ENCODE measurements at places on chromosomes 2 and 18. TPM values are rescaled to one million over a fixed set of nuclear protein-coding genes. Genes with fewer than 3 reads are reported as not detected.

GRCh38 chr2:25567406-25567805, 106.0 kb downstream of the DTNB start:
- DNase-seq: no peak

- peak; percentile 30 for DNase-seq
Measured at GRCh38 chr2:166516712-166517303, 22.8 kb upstream of the SCN7A start.

DNA sequence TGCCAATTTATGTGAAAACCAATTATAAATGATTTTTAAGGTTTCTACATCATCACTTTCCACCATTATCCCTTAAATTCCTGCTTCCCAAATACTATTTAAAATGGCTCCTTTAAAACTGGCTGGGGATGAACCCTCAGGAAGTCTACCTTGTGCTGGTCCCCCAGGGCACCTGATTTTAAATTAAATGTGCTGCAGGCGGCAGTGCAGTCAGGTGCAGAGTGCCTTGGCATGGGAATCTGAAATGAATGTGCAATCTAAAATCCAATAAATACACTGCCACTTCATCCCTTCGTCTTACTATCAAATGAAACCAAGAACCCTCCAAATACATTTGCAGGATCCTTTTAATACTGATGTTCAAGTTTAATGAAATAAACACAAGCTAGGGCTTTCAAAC, 61.8 kb downstream of the C2orf76 start:
- DNase-seq: no peak

DNA sequence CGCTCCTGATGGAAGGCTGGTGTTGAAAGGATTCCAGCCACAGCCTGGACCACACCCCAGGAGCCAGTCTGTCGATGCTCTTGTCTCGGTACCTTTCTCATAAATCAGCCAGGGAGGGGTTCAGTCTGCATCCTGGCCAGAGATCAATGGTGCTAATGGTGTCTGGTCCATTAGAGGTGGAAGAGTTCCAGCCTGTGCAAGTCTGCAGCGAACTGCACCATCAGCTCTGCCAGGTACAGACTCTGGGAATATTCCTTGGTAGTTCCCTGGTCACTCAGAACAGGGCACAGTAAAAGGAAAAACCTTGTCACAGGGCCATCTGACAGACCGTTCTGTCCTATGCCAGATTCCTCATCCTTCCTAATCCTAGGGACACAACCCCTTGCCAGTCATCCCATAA, 164.3 kb downstream of the MTCL1 start:
- no peak for DNase-seq

Gene ZNF532
- 11.3 TPM for total RNA-seq

DNA sequence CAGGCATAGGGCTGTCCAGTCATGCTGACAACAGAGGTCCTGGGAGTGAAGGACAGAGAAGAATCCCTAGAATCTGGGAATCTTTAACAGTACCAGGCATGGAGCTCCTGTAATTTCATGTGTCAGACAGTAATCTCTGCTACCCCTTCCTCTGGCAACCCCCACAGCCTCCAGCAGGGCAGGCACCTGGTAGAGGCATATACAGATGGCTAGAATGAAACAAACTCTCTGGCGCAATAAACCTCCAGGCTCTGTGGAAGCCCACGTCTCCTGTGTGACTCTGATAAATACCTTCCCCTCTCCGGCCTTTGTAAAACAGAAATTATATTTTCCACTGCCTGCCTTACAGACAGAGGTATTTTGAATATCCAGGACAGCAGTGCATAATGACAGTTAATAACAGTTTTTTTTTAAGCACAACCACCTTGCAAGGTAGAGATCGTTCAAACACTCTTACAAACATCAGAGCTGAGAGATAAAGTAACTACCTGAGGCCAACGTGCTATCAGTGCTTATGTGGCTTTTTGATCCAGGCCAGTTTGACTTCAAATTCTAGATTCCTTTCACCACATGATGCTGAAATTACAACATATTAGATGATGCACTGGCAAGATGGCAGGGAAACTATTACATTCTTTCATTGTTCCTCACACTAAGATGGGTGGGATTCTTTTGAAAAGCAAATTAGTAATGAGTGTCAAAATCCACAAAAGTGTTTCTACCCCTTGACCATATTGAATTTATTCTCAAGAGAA, 47.7 kb upstream of the TMEM247 start:
- no peak for DNase-seq

DNA sequence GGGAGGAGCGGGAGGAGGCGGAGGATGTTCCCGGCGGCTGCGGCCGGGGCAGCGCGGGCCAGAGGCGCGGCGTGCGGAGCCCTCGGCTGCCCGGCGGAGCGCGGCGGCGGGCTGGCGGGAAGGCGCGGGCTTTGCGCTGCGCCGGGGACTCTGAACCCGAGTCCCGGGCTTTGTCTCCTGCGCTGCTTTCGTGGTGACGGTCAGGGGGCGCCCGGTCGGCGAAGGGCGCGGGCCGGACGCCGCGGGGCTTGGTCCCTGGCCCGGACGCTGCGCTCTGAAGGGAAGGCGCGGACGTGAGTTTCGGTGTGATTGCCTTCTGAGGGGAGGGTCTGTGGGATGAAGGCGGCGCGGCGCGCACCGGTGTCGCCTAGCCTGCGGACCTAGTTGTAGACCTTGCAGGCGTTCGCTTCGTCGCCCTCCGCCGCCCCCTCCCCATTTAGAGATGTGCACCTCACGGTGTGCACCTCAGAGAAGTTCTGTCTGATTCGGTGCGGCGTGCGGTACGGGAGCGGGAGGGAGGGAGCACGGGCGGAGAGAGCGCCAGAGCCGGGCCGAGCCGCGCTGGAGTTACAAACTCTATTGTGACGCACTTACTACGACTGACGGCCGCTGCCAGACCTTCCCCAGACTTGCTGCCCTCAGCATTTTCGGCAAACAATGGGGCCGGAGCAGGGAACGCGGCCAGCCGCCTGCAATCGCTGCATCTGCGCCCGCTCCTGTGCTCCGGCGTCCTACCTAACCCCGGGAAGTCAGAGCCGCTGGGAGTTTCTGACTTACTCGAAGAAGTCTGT, 2.1 kb downstream of the BCL2L11 start:
- DNase-seq: peak; percentile 57

DNA sequence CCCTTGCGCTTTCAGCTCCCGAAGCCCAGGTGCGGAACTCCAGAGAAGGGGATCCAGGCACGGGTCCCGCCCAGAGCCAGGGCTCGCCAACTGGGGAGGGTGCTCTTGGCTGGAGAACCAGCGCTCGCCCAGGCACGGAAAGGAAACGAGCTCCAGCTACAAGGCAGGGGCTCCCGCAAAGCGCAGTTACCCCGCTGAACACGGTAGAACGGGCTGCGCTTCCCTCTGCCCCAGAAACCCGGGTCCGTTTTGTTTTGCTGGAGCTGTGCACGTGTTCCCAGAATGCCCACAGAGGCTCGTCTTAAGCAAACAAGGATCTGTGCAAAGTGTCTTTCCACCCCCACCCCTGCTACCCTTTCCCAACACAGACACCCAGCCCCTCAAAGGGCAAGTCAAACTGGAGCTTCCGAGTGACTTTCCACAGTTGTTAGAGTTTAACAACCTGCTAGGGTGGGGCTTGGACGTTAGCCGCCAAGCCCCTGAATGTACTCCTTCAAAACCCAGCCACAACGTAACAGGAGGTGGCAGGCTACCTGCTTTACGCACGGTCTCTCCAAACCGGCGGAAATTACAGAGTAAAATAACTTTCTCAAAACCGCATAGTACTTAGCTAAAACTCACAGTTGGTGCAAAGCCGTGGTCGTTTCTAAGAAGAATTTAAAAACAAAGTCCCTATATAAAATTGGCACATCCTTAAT, 775 bp downstream of the RNF125 start:
- peak; percentile 67 for DNase-seq

GRCh38 chr2:11043245-11043644, 112.0 kb upstream of the SLC66A3 start:
- no peak for DNase-seq

DNA sequence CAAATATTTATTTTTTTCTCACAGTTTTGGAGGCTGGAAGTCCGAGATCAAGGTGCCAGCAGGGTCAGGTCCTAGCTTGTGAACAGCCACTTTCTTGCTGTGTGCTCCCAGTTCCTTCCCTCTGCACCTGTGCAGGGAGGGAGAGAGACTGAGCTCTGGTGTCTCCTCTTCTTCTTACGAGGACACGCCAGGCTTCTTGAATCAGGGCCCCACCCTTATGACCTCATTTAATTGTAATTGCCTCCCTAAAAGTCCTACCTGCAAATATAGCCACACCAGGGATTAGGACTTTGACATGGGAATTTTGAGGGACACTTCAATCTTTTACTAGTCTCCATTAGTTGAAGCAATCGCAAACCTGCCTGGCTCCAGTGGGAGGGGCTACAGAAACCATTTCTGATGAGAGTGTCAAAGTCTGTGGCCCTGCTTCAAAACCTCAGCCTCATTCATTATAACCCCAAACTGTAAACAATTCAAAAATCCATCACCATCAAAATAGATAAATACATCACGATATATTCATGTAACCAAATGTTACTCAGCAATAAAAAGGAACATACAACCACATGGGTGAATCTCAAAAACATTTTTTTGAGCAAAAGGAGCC, 18.2 kb upstream of the SEH1L start:
- DNase-seq: no peak

DNA sequence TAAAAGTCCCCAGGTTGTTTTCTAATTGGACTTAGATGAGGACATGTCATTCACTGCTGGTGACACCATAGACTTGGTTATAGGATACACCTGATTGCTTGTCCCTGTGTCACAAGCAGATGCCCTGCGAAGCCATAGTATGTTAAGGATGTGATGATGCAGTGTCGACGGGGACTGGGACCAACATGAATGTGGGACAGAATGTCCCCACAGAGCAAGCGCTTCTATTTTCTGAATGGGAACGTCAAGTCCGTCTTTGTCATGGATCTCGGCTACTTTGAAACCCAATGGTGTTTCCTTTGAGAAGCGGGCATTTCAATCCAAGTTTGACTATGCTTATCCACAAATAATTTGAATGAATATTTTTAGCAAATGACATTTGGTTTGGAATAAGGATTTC, 2.1 kb downstream of the GCG start:
- no peak for DNase-seq

Gene GCG
- not detected for total RNA-seq

GRCh38 chr2:40164736-40165508, 287.0 kb downstream of the SLC8A1 start:
- DNase-seq: no peak

Gene NEURL3
- total RNA-seq: 0.33 TPM

DNA sequence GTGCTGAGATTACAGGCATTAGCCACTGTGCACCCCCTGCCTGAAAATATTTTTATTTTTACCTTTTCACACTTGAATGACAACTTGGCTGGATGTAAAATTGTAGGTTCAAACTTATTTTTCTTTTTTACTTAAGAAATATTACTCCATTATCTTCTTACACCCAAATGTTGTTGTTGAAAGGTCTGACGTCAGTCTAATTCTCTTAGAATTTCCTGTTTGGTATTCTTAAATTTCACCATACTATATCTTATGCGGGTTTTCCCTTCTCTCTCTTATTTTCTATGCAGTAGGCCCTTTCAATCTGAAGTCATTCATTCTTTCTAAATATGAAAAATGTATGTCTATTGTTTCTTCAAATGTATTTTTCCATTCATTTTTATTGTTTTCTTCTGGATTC, 29.1 kb upstream of the RAB11FIP5 start:
- no peak for DNase-seq

Gene ABCB11
- total RNA-seq: not detected

- peak; percentile 26 for DNase-seq
Measured at GRCh38 chr18:6414723-6415417, at the start of gene L3MBTL4. TSS of gene L3MBTL4 (minus strand) at chr18:6414911. CDS start at chr18:6311625, 103,286 bp downstream.

Gene FKBP1B
- total RNA-seq: 1.7 TPM

DNA sequence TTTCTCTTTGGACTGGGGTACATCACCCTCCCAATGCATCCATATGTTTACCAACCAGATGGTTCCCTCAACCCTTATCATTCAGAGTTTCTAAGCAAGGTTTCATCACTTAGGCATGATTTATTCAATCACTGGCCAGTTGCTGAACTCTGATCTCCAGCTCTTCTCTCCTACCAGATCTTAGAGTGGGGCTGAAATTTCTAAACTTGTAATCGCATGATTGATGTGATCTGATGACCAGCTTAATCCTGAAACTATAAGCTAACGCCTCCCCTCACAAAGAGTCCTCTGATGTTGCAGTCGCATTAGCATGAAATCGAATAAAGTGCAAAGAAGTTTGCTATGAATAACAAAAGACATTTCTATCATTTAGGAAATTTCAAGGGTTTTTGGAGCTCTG, 1082.0 kb downstream of the DPP10 start:
- no peak for DNase-seq

Gene SCN7A
- total RNA-seq: not detected

DNA sequence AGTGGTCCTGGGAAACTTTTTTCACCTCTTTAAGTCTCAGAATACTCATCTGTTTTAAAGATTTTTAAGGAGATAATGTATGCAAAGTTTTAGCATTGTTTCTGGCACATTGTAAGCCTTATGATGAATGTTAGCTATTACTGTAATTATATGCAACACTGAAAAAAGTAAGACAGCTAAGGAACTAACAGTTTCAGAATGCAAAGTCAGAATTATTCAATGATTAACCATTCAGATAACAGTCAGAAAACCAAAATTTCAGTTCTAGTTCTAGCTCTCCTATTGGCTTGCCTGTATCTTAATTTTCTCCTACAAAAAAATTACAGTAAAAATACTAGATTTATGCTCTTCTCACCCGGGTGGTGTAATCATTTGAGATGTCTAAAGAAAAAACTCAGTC, 101.1 kb downstream of the SLC4A10 start:
- DNase-seq: no peak

GRCh38 chr2:18614041-18614440, 24.7 kb upstream of the NT5C1B start:
- DNase-seq: no peak

DNA sequence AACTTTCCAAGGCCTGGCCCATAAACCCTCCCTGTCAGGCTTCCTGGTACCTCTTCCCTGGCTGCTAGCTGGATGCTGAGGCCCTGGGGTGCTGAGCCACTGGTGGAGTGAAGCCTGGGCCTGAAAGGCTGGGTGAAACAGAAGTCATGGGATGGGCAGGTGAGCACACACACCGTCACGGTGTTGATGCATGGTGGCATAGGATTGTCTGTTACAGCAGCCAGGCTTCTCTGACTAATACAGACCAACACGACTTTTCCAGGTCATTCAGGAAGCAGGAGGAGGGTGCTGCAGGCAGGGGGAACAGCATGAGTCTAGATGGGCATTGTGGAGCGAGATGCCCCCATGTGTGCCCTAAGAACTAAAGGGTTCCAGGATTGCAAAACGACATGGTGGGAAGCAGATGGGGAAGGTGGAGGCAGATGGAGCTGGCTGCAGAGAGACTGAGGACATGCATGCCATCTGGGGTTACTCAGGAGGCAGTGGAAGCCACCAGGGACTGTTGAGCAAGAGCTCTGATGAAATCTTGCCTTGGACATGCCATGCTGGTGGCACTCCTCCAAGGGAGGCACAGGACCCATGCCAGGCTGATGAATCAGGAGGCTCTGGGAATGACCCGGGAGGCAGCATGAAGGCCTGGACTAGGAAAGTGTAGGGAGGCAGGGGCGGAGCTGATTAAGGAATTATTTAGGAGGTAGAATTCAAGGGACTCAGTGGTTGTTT, 480.9 kb downstream of the TSN start:
- no peak for DNase-seq

DNA sequence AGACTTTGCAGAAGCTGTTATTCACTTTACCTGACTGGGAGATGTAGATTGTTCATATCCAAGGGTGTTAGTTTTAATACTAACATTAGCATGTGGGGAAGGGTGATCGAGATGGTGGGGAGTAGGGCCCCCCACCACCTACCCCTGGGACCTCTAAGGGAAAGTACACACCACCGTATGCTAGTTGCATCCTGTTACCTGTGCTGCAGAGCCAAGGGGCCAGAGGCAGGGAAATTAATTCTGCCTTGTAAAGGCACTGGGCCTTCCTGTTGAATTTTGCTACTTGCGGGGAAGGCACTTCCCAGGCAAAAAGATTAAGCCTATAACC, 9.0 kb downstream of the STEAP3 start:
- no peak for DNase-seq

Data from activated CD4-positive, alpha-beta T cell treated with anti-CD3 and anti-CD28 coated beads for 36 hours (primary cell).